HEK293T (cell line): ENCODE measurements at places on chromosomes 16 and 17.
A peak's percentile ranks its signal among the peaks of the same experiment; 100 is the strongest.

GRCh38 chr17:27313301-27313700, 19.4 kb downstream of the WSB1 start:
- no peak for DNase-seq

DNA sequence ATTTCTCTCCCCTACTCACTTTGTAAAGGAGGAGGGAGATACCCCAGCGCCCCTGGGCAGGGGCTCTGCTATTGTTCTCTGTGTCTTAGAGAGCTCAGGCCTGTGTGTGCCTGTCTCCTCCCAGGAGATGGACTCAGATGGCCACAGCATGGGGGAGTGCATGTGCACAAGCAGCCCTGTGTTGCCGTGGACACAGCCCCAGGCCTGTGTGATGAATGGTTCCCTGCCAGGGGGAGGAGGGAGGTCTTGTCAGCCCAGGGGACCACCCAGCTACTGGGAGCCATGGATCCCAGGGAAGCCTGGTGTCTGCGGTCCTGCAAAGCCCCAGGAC, 26.3 kb downstream of the GINS2 start:
- no peak for DNase-seq

DNA sequence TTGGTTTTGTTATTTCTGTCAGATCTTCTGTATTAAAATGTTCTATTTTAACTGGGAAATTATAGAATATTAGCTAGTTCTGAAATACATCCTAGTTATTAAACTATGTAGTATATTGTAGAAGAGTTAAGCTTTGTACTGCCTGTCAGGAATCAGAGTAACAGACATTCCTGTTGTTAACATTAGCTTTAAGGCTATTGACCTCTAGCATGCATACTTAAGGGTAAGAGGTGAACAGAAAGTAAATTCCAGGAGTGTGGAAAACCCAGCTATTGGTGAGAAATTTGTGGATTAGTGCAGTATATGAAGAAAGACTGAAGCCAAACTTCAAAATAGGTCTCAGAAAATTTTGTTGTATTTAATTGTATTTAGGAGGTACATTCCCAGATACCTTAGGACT, 111.3 kb downstream of the CHD9 start:
- no peak for DNase-seq

DNA sequence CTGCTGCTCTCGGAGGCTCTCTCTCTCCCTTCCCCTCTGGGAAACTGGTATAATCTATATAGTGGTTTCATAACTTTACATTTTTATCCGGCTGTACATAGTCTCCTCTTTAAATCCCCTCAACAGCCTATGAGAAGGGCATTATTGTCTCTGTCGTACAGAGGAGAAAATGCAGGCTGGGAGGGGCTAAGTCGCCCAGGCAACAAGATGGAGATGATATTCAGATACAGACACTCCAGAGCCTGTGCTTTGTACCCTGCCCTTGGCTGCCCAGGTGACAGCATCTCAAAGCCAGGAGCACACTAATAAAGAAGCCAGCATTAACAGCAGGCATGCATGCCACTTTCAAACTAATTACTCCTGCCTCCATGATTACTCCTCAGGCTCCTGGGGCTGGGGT, 4.7 kb upstream of the EIF1 start:
- DNase-seq, result no peak

- no peak for DNase-seq
Observed at GRCh38 chr17:83186226-83186625, 106.8 kb downstream of the METRNL start.

DNA sequence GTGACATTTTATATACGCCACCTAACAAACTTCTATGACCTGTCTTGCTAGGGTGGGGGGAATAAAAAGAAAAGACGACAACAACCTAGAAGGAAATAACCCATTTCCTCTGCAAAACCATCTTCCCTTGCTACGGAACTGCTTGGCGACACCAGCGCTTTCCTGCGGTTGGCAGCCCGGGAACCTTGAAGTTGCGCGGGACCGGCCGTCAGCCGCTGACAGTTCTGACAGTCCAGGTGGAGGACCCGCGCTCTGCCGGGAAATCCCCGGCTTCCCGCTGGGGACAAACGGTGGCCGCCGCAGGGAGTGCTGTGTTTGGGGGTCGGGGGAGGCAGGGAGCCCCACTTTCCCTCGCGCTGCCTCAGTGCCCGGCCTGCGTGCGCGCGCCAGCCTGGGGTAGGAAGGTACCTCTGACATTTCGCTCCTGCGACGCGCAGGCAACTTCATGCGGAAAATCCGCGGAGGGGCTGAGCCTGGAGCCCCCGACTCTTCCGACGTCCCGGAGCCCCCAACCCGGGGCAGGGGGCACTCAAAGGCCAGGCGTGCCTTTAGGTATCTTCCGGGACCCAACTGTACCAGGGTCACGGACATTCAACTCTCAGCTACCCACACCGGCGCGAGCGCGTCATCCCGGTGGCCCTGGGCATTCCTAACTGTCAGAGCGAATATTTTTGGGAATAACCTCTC, 516 bp downstream of the SLC16A6 start:
- peak; percentile 45 for DNase-seq

DNA sequence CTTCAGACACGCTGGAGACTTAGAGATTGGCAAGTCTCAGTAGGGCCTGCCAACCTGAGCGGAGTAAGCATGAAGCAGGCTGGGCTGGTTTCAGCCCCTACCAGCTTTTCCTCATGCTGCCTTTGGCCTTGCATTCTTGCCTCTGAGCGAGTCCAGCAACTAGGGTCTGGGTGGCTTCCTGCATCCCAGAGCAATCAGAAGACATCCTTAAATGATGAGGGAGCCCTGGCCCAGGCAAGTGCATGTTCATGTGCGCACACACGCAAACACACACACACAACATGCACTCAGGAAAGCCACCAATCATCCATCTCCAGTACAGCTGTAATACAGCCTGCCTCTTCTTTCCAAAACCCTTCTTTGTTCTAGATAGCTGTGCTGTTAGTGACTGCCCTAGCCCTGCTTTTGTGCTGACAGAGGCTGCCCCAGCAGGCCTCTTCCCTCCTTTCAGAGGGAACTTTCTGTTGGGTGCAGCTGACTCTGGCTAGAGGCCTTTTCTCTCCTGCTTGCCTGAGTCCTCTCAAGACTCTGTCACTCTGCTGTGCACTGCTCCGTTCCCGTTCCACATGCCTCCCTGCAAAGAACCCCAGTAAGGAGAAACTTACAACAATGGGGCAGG, 30.7 kb upstream of the TBX2 start:
- no peak for DNase-seq

DNA sequence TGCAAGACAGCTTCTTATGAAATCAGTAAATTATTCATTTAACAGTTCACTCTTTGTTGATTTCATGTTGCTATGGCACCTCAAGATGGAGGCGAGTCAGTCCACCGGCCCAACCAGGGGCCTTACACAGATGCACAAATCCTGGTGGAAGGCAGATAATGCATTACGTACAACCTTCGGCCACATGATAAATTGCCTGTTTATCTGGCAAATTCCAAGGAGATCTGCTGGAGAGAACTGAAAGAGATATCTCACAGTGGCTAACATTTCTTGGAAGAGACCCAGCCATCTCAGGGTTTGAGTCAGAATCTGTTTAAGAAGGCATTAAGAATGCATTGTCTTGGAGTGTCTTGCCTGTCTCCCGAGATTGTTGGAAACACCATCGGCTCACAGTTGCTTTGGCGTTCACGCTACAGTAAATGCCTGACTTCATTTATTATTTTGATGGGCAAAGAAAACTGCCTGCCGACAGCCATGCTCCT, 225.6 kb downstream of the MSI2 start:
- DNase-seq, result no peak

DNA sequence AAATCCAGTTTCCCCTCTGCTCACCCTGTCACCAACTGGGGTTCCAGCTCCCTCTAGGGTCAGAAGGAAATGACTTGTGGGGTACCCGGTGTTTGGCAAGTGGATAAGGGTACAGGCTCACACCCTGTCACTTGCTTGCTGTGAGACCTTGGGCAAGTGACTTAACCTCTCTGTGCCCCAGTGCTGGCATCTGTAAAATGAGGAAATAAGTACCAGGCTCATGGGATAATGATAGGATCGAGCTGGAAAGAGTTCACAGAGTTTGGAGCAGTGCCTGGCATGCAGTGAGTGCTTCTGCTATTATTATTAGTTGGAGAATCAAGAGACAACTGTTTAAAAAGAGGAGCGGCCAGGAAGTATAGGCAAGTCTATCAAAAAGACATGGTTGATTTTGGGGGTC, 53.7 kb upstream of the DLX4 start:
- DNase-seq, result no peak

- no peak for DNase-seq
Observed at GRCh38 chr16:12155235-12155634, 178.7 kb downstream of the SNX29 start.

DNA sequence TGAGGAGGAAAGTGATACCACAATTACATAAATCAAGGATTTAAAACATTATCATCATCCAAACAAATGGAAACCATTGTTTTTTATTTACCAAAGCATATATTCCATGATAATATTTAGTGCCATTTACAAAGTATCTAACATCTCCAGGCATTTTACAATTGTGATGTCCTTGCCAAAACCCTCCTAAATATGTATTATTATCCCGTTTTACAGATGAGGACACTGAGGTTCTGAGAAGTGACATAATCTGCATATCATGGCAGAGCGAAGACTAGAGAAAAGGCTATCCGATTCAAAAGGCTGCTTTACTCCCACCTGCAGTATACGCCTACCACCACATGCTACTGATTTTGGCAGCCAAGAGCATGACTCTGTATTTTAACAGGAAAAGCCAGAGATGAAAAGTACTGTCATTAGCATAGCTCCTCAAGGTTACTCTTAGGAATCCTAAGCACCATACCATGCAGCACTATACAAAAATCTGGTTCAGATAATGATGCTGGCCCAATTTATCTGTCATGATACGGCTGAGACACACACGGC, 301.4 kb downstream of the CA10 start:
- DNase-seq, result peak; percentile 10

DNA sequence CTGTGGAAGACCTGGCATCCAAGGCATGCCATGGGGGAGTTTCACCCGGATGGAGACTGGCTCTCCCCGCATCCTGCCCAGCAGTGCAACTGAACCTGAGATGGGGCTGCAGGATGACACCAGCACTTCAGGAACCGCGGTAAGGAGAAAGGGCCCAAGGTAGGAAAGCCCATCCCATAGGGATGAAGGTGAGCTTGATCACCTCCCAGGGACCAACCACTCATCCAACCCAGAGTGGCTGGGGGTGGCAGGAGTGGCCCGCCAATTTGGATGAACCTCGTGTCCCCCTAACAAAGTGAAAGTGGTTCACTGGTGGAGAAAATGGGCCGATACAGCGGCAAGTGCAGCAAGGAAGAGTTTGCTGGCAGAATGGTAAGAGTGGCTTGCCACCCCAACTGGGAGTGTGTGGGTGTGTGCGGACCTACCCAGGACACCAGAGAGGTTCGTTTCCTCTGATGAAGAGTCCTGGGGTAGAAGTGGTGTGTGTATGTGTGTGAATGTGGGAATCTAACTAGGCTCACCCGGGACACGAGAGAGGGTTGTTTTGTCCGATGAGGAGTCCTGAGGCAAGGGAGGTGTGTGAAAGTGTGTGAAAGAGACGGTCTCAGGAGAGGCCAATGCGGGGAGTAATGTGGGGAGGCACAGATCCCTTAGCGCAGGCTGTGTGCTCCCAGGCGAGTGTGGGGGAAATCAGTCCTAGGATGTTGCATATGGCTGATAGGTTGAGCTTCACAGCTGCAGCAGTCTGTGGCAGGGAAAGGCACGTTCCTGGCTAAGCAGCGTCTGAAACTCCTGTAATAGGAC, 22.6 kb downstream of the ACSM1 start:
- no peak for DNase-seq

DNA sequence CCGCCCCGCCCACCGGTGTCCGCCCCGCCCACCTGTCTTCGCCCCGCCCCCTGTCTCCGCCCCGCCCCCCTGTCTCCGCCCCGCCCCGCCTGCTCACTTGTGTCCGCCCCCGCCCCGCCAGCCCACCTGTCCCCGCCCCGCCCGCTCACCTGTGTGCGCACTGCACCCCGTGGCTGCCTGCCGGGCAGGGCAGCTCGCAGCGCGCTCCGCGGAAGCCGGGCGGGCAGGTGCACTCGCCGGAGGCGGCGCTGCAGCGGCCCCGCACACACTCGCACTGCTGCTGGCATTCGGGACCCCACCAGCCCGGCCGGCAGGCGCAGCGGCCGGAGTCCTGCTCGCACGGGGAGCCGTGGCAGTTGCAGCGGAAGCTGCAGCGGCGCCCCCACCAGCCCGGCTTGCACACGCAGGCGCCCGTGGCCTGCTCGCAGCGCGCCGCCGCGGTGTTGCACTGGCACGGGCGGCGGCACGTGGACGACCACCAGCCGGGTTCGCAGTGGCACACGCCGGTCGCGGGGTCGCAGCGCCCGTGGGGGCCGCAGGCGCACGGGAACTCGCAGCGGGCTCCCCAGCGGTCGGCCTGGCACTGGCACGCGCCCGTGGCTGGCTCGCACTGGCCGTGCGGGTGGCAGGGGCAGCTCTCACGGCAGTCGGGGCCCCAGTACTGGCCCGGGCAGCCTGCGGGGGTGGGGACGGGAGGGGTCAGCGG, 2.1 kb downstream of the SCARF1 start:
- DNase-seq, result peak; percentile 73

- no peak for DNase-seq
Observed at GRCh38 chr16:3478242-3478925, 16.9 kb downstream of the C16orf90 start.

DNA sequence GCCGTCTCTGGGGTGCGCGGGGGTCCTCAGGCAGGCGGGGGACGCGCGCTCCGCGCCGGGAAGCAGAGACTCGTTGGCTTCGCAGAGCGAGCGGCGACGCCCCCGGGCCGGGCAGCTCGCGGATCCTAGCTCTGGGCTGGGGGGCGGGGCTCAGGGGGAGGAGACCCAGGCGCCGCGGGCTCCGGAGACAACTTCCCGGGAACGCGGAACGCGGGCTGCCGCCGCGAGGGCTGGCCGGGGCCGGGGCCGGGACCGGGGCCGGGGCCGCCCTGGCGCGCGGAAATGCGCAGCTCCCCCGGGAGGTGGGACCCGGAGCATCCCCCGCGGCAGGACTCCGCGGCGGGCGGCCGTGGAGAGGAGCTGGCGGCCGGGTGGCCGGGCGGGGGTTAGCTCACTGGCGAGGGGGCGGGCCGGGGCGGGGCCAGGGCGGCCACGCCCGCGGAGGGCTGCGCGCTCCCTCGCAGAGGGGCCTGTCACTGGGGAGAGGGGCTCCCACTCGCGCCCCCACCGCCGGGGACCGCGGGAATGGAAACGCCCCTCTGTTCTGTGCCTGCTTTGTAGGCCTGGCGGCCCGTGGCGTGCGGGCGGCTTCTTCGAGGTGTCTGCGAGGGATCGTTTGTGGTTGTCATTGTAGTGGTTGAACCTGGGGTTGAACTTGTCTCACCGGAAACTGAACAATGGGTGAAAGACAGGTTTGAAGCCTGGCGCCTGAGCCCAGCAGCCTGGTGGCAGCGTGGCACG, at the start of gene GAS7:
Gene GAS7 (minus strand): TSS at position 98 of the 741 bp plus-strand sequence.
- peak; percentile 68 for DNase-seq
